ENCODE measurements at places on chromosomes 16 and 17.

- DNase-seq, result peak; percentile 15
Measured at GRCh38 chr17:49216953-49217650, 6.6 kb downstream of the ABI3 start.

DNA sequence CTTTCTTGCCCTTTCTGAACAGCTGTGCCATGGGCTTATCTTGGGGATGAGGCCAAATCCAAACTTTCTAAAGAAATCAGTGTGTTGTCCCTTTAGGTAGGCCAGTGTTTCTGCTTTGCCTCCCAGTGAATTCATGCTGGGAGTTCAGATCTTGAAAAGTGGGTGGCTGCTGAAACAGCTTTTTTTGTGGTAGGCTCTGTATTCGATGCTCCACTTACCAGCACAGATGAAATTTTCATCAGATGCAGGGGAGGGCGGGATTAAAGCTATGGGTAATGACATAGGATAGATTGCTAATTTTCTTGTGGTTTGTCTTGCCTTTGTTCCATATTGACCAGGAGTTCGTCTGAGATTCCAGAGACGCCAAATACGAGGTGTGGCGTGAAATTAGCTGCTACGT is 2.8 kb downstream of the SOCS7 start:
- no peak for DNase-seq

- no peak for DNase-seq
Measured at GRCh38 chr17:64133546-64134215, 3.7 kb upstream of the ERN1 start.

- no peak for DNase-seq
Measured at GRCh38 chr17:7538050-7538449, 10.8 kb upstream of the TNFSF12 start.

DNA sequence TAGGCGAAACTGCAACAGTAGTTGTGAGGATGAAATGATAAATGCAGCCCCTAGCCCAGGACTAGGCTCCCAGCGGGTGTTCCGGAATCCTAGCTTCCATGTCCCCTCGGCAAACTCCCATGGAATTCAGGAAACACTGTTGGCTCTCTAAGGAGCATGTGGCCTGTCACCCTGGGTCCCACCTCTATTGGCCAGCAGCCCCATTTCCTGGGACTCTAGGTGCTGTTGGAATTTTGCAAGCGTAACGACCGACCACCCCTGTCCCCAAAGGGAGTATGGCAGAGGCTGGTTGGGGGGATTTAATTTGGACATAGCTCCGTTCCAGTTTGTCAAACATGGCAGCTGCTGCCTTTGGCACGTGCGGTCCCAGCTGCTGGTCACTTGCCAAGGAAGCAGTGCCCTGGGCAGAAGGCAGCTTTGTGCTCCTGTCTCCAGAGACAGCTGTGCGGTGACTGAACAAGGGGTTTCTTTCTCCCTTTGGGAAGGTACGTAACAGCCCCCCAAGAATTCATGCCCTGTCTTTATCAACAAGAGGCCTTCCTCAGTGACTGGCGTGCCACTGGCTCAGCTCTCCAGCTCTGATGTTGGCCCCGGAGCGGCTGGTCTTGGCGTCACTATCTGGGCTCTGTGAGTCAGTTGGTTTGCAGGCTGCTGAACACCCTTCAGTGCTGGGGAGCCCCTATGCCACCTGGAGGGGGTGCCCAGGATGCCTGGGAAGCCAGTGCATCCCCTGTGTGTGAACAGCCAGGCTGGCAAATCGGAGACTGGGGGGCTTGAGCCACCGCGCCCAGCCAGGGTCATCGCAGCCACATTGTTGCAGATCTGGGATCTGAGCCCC is 235.2 kb upstream of the TNRC6C start:
- DNase-seq, result peak; percentile 21

- no peak for DNase-seq
Measured at GRCh38 chr16:67760206-67760955, 41.3 kb upstream of the GFOD2 start.

DNA sequence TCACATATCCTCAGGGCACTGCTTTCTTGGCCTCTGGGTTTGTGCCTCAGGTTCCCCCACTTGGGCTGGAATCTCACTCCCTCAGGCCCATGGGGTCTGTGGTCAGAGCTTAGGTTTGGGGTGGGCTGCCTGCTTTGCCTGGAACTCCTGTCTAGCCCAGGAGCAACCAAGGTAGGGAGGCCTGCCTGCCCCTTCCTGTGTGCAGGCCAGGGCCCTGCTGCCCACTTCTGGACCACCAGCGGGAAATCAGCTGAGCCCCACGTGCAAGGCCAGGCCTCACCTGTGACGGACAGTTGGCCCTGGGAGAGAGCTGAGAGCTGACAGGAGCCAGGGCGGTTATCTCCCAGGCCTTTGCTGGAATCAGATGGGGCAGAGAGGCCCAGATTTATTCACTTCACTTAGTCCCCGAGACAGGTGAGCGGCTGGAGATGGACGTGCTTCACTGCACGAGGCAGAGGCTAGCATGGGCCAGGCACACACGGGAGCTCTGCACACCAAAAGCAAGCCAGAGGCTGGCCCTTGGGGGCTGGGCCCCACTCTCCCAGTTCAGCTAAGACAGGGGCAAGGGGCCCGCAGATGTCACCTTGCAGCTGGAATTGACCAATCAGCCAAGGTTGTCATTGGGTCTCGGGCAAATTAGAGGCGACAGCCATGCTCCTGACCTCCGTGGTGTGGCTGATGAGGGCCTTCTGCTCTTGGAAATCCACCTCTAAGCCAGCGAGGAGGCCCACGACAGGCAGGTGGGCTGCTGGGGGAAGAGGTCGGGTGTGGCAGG is 49.9 kb upstream of the DOC2B start:
- DNase-seq, result no peak

GRCh38 chr16:25177512-25177830 is 39.3 kb upstream of the AQP8 start:
- no peak for DNase-seq

DNA sequence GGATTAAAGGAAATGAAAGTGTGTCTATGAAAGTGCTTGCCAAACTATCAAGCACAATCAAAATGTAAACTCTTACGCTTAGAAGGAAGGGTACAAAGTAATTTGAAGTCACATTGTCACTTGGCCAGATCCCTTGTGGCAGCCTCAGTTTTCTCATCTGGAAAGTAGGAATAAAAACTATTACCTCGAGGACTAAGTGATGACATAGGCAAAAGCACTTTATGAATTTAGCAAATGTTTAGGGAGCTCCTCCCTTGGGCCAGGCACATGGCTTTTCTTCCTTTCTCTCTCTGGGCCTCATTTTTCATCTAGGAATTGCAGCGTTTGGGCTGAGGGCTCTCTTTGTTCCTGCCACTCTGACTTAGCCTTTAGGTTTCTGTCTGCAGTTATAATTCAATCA is 28.5 kb downstream of the DYNLL2 start:
- no peak for DNase-seq

- DNase-seq, result no peak
Measured at GRCh38 chr16:81740169-81740568, 38.9 kb upstream of the PLCG2 start.

GRCh38 chr17:55348749-55349354 is 72.8 kb downstream of the MMD start:
- DNase-seq, result no peak

- no peak for DNase-seq
Measured at GRCh38 chr17:47205419-47205963, 3.7 kb upstream of the MYL4 start.

GRCh38 chr17:73380439-73381106 is 68.8 kb upstream of the CDC42EP4 start:
- DNase-seq, result no peak

GRCh38 chr17:74654742-74655141 is 31.2 kb upstream of the CD300E start:
- DNase-seq, result no peak

- no peak for DNase-seq
Measured at GRCh38 chr17:57761887-57762286, 16.8 kb upstream of the CCDC182 start.

- DNase-seq, result no peak
Measured at GRCh38 chr17:63435681-63436522, 10.2 kb downstream of the CYB561 start.

GRCh38 chr17:55067697-55068439 is 99.3 kb downstream of the STXBP4 start:
- no peak for DNase-seq

- no peak for DNase-seq
Measured at GRCh38 chr17:31147507-31148202, 52.9 kb downstream of the NF1 start.

- peak; percentile 6 for DNase-seq
Measured at GRCh38 chr17:8859027-8859803, 8.3 kb downstream of the PIK3R6 start.

GRCh38 chr16:2284797-2285576 is 17.1 kb upstream of the RNPS1 start:
- no peak for DNase-seq

GRCh38 chr17:2056206-2057174 is 1.6 kb downstream of the HIC1 start:
- DNase-seq, result no peak

- no peak for DNase-seq
Measured at GRCh38 chr17:74152591-74153455, 50.7 kb upstream of the RPL38 start.

DNA sequence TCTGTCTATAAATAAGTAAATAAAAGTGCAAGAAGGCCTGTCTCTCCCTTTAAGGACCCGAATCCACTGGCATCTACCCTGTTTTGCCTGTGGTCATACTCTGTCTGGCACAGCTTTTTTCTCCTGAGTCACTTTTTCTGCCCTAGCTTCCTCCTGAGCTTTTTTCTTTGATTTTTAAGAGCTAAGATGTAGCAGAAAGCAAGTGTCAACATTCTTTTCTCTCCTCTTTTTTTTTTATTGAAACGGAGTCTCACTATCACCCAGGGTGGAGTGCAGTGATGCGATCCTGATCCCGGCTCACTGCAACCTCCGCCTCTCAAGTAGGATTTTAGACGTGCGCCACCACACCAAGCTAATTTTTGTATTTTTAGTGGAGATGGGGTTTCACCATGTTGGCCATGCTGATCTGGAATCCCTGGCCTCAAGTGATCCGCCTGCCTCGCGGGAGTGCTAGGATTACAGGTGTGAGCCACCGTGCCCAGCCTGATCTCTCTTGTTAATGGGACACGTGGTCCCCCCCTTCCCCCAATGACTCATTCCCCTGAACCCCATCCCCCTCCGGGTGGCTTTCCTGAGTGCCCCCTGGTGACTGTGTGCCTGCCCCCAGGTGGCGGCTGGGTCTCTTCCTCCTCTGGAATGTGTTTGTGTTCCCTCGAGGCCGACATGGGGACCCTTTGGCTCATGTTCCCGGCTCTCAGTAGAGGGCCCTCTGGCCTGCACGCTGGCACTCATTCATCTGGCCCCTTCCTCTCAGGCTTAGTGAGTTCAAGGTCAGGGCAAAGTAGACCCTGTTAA is 14.2 kb downstream of the C16orf90 start:
- DNase-seq, result no peak

- no peak for DNase-seq
Measured at GRCh38 chr16:84161801-84162200, 16.7 kb downstream of the DNAAF1 start.

DNA sequence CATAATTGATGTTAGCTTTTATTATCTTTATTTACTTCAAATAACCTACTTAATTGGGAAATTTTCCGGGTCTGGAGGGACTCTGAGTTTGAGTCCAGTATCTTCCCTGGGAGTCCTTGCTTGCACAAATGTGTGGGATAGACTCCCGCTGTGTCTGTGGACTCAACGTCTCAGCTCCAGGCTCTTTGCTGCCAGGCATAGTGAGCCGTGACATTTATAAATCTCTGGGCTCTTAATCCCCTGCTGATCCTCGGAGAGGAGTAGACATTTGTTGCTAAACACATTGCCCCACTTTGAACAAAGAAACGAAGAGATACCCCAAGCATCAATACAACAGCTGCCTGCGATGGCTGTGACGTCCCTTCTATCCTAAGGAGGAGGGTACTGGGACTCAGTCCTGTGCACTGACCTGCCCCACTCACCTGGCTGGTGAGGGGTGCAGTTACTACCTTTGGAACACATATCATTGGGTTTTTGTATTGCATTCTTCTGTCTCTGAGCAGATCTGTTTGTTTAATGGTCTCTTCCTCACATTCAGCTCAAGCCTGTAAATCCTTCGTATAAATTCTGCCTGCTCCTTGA is 316.9 kb downstream of the HAPSTR1 start:
- no peak for DNase-seq

DNA sequence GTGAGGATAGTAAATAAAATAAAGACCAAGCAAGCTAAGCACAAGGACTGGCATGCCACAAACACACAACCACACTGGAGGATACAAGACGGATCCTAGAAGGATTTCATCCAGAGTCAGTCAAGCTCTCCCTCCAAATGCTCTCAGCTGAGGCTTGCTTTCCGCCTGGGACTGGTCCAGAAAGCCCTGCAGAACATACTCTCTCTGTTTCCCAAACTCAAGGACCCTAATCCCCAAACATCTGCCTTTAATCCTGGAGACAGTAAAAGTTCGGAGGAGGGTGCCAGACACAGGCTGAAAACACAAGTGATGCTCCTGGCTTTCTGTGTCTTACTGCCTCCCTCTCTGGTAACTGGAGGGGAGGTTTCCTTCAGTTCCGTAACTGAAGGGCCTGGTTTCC is 5.3 kb upstream of the HSD11B2 start:
- no peak for DNase-seq

DNA sequence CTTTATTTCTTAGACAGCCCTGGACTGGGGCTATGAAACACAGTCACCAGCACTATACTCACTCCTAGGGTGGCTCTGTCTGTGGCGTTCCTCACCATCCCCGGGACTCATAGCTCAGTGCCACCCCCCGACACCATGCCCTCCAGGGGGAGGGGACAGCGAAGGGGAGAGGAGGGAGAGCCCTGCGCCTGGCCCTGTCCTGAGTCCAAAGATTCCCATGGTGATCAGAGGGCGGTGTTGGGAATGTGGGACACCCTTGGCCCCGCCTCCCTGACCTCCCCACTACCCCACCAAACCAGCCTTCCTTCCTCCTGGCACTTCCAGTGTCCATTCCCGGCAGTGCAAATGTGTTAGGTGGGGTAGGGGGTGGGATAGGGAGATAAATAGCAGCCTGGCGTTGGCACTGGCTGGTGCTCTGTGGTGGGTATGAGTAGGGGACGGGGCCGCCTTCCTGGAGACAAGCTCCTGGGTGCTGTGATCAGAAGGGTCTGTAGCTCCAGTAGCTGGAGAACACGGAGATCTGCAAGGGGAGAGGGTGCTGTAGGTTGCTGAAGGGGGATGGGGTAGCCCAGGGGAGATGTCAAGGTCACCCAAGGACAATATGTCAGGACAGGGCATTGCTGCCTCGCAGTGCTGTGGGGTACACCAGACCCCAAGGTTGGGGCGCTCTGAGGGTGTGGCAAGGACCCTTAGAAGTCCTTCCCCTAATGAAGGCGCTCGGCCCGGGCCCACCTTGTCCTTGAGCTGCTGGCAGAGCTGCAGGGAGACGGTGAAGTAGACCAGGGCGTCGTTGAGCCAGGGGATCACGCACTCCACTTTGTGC is 2.0 kb downstream of the SMIM22 start:
- DNase-seq, result no peak

GRCh38 chr16:54576785-54577184 is 290.2 kb upstream of the IRX3 start:
- DNase-seq, result no peak

- DNase-seq, result no peak
Measured at GRCh38 chr16:9862327-9862726, 319.9 kb downstream of the GRIN2A start.

DNA sequence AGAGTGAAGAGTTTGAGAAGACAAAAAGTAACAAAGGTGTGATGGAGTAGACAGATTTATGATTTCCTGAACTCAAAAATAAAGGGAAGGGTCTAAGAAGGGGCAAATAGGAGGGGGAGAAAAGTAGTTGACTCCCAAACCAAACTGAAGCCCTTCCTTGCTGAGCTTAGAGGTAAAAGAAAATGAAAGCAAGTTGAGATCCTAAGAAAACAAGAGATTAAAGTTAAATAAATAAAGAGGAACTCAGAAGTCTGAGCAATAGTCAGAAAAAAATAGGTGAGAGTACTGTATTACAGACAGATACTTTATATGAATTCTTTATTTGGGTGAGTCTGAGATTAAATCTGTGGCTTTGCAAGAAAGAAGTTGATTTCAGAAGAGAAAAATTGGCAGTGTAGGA is 3.3 kb upstream of the PSMD12 start:
- DNase-seq, result no peak

Data from C1 segment of cervical spinal cord (tissue), 14 donors.